ENCODE measurements at places on chromosomes 3 and 15.

DNA sequence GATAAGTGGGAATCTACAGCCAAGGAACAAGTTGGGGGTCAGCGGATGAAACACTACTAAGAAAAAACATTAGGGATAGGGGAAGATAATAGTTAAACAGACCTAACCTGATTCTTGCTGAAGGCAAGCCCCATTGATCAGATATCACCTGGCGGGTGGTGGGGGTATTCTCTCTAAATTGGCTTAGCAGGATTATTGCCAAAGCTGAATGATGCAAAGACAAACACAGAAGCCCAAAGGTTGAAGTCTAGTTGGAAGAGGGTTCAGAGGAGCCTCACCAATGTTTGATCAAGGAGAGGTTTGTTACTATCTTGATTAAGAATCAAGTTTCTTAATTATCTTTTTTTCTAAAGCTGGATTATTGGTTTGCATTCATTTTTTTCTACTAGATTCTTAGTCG is 371.9 kb upstream of the CNTN4 start:
- DNase-seq = no peak

GRCh38 chr15:79402136-79402535 is 30.0 kb upstream of the MINAR1 start:
- DNase-seq = no peak

DNA sequence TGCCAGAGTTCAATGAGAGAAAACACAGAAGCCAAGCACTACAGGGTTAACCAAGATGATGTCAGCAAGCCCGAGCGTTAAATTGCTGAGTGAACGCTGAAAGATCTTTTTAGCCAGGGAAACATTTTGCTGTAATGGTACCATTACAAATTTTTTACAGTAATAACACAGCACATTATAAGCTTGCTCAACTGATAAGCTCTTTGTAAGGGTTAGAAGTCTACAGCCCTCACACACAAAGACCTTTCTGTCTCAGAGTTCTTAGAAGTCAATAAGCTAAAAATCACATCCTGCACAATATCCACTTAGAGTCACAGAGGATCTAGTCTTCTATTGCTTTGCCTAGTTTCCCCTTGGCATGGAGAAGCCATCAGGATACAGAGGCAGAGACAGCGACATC is 29.9 kb downstream of the CHSY1 start:
- DNase-seq = no peak

DNA sequence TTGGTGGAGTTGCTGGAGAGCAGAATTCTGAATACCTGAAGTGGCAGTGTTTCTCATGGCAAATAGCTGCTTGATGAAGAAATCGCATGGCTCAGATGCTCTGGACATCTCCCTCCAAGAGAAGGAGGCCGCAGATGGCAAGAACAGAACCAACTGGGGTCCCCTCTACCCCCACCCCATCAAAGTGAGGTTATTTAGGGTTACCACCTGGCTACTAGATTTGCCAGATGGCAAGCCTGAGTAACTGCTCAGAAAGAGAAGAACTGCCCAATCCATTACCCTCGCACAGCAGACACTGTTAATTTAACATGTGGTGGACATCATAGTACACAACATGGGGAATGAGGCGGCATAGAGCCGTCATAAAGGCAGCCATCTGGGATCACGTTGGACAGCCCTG is 30.5 kb upstream of the LIPC start:
- DNase-seq = no peak

GRCh38 chr15:67796196-67797127 is 28.8 kb upstream of the SKOR1 start:
- no peak for DNase-seq

- DNase-seq = no peak
Measured at GRCh38 chr3:43523454-43524053, 98.3 kb downstream of the ANO10 start.
